ENCODE measurements at places on chromosomes 11 and 22.

GRCh38 chr22:27220339-27220738, 563.0 kb downstream of the MIAT start:
- DNase-seq = no peak

DNA sequence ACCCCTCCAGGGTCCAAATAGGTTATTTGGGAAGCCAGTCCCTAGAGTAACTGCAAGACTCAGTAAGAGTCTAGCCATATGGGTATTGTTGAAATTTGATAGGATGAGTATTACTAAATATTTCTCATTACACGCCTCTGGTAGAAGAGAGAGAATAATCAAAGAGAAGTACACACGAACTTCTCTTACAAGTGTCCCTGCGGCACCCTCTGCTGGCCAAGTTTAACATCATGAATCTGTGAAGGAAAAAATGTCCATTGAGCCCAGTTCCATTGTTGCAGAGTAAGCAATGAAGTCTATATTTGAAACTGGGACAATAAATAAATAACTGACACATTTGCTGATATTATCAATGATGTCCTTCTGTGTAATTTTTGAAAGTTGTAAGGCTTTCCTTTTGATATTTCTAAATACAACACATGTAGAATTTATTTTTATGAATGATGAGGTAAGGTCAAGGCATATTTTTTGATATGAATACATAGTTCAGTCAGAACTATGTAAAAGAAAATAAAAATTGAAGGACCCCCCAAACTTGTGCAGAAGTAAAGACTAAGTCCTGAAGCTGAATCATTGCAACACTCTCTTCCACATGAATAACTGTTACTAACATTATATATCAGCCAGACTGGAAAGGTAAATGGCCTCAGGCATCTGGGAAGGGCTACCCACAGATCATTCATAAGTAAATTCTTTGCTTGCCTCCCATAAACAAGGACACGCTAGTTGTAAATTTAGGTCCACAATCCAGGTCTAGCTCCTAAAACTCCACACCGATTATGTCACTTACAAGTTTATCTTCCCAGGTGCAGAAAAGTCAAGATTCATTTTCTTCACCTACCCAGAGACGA, 10.0 kb downstream of the OR51L1 start:
- no peak for DNase-seq

GRCh38 chr22:43164636-43165035, 13.3 kb downstream of the TSPO start:
- DNase-seq = no peak

DNA sequence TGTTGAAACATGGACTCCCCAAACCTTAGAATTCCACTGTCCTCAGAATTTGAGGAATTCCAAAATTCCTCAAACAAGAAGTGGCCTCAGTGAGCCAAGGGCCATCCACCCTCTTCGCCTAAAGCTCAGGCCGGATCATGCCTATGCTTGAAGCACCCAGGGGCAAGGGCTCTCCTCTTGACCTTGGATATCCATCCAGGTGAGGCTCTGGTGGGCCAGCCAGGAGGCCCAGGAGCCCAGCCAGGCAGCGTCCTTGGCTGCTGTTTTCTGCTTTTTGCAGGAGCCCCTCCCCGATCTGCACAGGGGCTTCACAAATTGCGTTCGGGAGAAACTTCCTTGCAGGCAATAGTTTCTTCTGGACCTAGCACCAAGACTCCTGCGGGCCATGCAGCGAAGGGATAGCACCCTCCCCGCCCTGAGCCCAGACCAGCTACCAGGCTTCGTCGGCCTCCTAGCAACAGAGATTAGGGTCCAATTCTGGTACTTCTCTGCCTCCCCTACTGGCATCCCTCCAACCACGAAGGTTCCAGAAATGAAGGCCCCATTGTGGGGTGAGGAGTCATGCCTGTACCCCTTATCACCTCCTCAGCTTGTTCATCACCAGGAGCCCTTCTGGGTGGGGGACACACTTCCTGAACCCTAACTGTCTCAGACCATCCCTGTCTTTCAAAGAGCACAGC, 2.0 kb downstream of the PHLDA2 start:
- DNase-seq = no peak

GRCh38 chr22:28435140-28435768, 244.4 kb downstream of the TTC28 start:
- DNase-seq = no peak

- DNase-seq = no peak
These were observed 959 bp upstream of the HIPK3 start for GRCh38 chr11:33256031-33256812.

- no peak for DNase-seq
These were observed 24.1 kb downstream of the DCPS start for GRCh38 chr11:126328001-126328390.

DNA sequence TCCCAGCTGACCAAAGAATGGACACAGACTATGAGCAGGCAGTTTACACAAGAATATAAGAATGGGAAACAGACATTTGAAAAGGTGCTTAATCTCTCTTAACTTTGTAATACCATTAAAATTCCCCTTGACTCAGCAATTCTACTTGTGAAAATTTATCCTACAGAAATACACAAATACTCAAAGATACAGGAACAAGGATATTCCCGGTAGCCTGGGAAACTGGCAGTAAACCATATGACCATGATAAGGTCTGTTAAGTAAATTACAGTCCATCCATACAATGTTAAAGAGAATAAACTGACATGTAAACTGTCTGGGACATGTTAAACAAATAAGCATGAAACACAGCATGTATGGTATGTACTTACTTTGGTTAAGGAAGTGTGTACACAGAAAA, 8.7 kb upstream of the MTFP1 start:
- DNase-seq = no peak

- no peak for DNase-seq
These were observed 774.3 kb downstream of the FAM181B start for GRCh38 chr11:81959341-81959740.

GRCh38 chr11:42337786-42338455, 878.5 kb upstream of the LRRC4C start:
- DNase-seq = no peak

DNA sequence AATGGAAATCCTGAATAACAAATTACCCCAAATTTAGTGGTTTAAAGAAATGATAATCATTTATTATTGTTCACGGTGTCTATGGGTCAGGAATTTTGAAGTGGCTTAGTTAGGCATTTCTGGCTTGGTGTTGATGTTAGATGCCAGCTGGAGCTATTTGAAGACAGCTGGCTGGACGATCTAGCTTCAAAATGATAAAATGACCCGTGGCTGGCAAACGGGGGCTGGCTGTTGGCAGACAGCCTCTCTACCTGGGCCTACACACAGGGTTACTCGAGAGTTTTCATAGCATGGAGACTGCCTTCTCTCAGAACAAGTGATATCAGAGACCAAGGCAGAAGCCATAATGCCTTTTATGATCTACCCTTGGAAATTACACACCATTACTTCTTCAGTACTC, 285.2 kb downstream of the METTL15 start:
- no peak for DNase-seq

DNA sequence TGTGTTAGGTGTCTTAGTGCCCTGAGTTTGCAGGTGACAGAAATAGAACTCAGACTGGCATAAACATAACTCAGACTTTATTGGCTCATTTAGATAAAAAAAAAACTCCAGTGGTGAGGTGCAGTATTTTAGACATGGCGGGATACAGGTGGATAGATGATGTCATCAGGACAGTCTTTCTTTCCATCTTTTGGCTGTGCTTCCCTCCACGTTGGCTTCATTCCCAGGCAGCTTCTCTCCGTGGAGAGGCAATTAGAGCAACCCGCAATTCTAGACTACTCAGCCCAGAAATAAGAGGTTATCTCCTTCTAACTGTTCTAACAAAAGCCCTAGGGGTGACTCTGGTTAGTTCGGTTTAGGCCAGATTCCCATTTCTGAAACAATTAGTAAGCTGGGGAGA, 40.5 kb downstream of the NCAM1 start:
- no peak for DNase-seq

- DNase-seq = no peak
These were observed 111.5 kb upstream of the RRM1 start for GRCh38 chr11:3983101-3983500.

- no peak for DNase-seq
These were observed 112.6 kb downstream of the KCNQ1 start for GRCh38 chr11:2557381-2557780.

DNA sequence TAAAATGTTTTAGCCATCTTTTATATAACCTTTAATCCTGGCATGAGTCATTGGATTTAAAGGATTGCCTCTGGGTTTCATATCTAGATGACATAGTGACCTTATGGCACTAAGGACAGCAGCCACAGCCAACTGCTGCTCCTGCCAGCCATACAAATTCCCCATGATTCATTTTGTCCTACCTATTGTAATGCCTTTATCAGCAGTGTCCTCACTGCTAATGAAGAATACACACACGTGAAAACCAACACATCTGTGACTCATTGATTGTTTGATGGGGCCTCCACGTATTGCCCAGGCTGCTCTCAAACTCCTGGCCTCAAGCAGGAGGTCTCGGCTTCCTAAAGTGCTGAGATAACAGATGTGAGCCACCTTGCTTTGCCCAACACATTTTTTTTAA, 1.8 kb downstream of the LDHAL6A start:
- no peak for DNase-seq

DNA sequence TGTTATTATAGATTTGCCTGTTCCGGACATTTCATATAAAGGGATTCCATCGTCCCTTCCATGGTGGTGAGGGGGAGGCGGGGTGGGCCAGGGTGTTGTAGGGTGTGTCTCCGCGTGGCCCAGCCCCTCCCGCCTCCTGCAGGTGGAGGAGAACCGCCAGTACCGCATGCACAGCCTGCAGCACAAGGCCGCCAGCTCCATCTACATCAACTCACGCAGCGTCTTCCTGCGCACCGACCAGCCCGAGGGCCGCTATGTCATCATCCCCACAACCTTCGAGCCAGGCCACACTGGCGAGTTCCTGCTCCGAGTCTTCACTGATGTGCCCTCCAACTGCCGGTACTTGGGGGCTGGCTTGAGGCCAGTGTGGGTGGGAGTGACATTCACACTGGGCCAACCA, 7.5 kb upstream of the MYO7A start:
- DNase-seq = no peak

Measured in stimulated activated CD4-positive, alpha-beta T cell treated with anti-CD3 and anti-CD28 coated beads, Interleukin-1b, Interleukin-23, amount 100 ng/mL, for 1 hour (primary cell).